Amniotic epithelial cell (primary cell): ENCODE measurements at places on chromosomes 5 and 9.

DNA sequence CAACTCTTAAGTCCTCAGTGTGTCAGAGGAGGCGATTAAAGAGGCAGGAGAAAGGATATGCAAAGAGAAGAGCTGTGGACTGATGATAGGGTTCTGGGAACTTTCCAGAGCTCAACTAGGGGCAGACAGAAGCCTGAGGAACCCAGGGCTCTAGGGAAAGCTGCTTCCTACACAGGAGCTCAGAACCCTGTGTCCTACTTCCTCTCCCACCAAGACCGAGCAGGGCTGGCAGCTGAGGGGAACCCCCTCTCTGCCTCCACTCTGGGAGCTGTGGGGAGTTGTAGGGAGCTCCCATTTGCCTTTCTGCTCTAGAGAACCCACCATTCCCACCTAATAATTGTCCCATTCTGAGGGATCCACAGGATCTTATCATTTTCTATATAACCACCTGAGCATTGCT is 674.3 kb downstream of the ACTL7B start:
- no peak for DNase-seq

DNA sequence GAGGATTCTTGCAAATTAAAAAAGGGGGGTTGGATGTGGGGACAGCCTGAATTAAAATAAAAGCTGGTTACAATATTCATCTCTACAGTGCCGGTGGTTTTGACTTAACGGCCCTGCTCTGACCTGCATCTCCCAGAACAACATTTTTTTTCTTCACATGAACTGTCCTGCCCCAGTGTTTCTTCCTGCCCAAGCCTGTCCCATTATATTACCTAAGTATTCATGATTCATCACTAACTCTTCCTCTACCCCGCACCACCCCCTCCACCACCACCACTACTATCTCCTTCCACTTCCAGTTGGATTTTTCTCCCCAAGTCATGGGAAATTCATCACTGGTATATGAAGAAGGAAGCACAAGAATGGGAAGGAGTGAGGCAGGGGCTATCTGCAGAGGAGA is 90.1 kb downstream of the ZFAND5 start:
- no peak for DNase-seq

GRCh38 chr9:36746415-36746814 is 173.7 kb downstream of the MELK start:
- DNase-seq, result no peak

DNA sequence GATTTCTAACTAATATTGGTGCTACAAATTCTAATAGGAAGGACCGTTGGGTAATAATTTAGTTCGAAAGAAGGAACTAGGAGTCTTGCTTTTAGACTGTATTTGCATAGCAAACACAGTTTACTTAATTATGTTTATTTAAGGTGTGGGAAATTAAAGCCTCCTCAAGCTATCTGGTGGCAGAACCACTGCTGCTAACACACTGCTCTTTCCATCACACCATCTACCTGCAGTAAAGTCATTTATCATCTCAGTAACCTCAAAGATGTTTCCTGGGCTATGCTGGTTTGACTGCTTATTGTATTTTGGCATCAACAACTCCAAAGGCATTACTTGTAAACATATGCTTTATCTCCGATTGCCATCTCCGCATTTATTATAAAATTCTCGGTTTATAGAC is 114.3 kb downstream of the DEPDC1B start:
- DNase-seq, result no peak

GRCh38 chr5:107597247-107597646 is 73.5 kb downstream of the EFNA5 start:
- no peak for DNase-seq

DNA sequence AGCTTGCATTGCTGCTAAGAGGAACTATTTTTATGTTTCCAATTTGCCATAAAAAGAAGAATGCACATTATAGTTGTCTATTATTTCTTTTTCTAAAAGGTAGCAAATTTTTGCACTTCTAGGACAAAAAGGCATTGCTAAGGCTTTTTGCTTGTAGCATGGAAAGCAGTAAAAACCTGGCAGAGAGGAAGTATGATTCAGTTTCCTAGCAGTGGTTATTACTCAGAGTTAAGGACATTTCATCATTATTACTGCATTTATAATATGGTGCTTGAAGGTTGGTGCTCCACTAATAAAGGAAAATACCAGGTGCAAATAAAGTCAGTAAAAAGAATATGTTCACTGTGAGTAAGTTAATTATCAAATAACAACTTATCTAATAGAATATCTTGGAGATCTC is 179.8 kb upstream of the PLPPR1 start:
- no peak for DNase-seq

DNA sequence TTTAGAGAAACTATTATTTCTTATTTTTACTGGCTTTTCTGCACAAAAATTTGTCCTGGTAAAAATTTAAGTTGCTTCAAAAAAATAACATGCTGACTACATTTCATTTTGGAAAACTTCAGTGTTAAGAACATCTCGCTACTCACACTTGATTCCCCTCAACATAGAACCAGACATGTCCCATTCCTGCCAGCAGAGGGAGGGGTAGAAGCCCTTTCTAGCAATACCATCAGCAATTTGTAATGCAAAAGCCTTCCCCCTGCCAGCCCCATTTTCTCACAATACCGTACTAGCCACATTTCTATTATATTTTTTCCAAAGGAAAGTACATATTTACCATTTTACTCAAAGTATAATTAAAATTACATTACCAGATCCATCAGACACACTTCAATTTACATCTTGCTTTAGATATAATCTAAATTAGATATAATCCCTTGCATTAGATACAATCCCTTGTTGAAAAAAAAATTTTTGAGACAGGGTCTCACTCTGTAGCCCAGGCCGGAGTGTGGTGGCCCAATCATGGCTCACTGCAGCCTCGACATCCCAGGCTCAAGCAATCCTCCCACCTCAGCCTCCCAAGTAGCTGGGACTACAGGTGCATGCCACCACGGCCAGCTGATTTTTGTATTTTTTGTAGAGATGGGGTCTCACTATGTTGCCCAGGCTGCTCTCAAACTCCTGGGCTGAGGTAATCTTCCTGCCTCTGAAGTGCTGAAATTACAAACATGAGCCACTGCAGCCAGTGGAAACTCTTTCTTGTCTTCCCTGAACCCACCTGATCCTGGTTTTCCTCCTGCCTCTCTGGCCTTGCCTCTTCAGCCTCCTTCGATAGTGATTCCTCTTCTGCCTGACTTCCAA is 39.6 kb upstream of the IDNK start:
- DNase-seq, result peak; percentile 72

GRCh38 chr5:58075907-58076306 is 384.0 kb downstream of the PLK2 start:
- no peak for DNase-seq

- no peak for DNase-seq
These were observed 163.0 kb downstream of the ALDH1A1 start for GRCh38 chr9:72789885-72790284.

- DNase-seq, result no peak
These were observed 5.2 kb downstream of the HSPA5 start for GRCh38 chr9:125235804-125236519.

DNA sequence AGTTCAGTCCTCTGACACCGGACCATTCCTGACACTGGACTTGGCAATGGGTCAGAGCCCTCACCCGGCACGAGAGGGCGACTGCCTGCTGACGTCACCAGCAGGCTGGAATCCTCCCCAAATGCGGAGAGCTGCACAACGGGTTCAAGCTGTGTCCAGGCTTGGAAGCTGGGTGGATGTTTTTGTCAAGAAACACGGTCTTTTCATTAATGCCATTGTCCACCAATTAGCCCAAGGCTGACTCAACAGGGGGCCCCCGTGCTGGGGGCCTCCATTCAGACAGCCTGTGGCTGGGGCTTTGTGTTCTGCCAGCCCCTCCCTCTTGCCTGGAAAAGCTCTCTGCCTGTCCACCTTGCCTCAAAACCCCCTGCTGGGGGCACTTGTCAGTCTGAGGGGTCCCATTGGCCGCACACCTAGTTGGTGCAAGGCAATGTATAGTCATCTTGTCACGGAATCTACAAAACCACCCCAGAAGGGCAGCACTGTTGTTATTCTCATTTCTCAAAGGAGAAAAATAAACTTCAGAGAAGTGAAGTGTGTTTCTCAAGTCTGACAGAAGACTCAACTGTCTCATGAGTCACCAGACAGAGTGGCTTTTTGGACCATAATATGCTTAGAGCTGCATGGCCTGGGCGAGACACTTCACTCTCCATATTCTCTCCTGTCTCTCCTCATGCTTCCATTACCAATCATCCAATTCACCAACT is 24.6 kb downstream of the NDUFA8 start:
- DNase-seq, result peak; percentile 21

GRCh38 chr5:125026867-125027731 is 280.7 kb upstream of the ZNF608 start:
- peak; percentile 81 for DNase-seq

- peak; percentile 30 for DNase-seq
These were observed 43.4 kb upstream of the N4BP3 start for GRCh38 chr5:178069909-178070308.

DNA sequence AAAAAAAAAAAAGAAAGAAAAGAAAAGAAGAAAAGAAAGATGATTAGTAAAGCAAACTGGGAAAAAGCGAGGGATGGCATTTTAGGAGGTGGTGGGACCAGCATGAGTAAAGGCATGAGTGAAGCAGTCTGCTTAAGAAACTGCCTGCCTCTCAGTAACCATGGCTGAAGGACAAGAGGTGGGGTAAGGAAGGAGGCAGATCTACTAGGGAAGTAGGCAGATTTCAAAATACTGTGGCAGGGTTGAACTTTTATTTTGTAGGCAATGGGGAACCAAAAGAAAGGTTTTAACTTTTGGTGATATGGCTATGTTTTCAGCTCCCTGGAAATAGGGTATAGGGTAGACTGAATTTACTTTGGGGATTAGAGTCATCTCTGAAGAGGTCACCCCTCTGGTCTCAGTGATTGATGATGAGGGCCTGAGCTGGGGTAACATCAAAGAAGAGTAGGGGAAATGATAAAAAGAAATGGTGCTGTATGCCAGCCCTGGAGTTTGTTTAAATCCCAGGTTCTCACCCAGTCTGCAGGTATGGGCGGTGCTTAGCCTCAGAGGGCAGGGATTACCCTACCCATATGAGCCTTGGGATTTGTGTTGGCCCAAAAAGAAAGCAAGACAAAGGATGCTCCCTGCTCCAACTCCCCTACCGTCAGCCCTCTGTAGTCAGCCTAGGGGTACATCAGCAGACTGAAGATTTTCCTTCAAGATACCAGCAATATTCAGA is 316.2 kb downstream of the CWC27 start:
- DNase-seq, result no peak

- DNase-seq, result peak; percentile 8
These were observed 194.4 kb downstream of the TAF11L14 start for GRCh38 chr5:17828681-17829080.

GRCh38 chr9:83185488-83186154 is 122.7 kb upstream of the RASEF start:
- DNase-seq, result no peak

- no peak for DNase-seq
These were observed 51.6 kb downstream of the SEMA5A start for GRCh38 chr5:9494301-9494700.

- DNase-seq, result no peak
These were observed 327.2 kb downstream of the SLF1 start for GRCh38 chr5:94945656-94946055.

DNA sequence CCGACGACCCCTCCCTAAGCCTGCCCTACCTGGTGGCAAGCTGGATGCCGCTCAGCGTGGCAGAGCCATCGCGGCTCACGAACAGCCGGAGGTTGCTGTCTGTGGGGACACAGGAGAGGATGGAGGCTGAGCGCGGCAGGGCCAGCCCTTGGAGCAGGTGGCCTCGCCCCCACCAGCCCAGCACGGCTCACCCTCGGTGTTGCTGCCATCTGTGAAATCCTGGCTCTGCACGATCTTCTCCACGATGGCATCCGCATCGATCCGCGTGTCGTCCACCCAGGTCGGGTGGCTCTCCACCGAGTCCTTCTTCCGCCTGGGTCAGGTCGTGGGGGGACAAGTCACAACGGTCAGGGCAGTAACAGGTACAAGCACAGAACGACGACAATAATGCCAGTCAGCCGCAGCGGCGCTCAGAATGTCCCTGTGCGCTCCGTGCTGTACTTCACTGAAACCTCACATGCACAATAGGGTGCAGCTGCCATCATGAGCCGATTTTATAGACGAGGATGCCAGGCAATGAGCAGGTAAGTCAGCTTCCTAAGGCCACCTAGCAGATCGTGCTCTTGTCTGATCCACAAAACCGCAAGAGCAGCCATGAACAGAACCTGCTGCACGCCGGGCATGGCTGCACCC is 7.0 kb upstream of the DPM2 start:
- no peak for DNase-seq

- peak; percentile 4 for DNase-seq
These were observed 16.2 kb downstream of the MTX3 start for GRCh38 chr5:79974886-79975285.

DNA sequence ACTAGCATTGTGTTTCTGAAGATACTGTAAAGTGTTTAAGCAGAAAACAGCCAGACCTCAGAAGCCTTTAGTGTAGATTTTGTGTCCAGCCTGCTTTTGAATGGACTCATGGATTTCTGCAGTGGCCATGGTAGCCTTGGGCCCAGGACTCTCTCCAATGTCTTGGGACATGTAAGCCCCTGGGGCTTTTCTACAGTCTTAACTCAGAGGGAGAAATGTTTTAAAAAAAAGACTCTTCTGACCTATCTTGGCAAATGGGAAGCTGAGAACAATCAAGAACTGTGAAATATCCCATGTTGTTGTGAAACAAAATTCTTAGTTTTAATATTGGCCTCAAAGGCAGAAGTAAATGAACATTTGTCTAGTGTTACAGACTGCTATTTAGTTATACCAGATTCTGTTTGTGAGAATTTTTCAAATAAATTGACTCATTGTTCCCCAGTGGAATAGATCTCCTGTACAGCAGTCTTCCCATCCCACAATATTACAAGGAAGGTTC is 112.5 kb upstream of the DMAC1 start:
- DNase-seq, result no peak

GRCh38 chr5:57034201-57034916 is 82.4 kb upstream of the MIER3 start:
- DNase-seq, result no peak

DNA sequence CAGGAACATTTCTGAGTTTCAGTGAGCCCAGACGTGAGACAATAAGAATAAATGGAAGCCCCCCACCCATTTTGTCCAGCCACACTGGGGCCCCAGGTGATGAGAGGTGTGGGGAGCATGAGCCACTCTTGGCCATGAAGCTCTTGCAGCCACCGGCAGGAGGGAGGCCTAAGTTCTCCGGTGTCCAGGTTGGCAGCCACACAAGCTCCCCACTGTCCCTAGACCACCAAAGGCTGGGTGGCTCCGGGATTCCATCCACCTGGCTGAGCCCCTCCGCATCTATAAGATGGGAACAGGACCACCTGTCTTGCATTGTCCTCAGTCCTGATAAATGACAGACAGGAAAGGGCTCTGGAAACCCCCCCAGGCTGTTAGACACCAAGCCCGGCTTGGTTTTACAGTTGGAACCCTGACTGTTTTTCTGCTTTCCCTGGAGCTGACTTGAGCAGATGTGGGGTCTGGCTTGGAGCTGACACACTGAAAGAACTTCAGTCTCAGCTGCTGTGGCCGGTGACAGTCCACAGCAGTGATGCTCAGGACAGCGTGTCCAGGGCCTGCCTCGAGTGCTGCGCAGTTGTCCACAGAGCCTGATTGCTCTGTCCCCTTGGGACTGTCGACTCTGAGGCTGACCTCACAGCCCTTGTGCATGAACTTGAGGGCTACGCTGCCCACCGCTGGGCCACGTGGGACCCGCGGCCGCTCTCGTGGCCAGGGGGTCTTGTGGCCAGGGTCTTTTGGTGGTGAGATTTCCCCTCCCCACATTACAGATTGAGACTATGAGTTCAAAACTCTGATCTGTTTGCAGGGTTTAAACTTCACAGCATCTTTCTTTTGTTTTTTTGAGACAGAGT is 74.8 kb downstream of the PSMB7 start:
- no peak for DNase-seq

- peak; percentile 39 for DNase-seq
These were observed 9.5 kb upstream of the BARHL1 start for GRCh38 chr9:132572921-132573320.

GRCh38 chr5:37111426-37112382 is 137.5 kb downstream of the CPLANE1 start:
- DNase-seq, result peak; percentile 42
